ENCODE measurements at places on chromosomes 13 and 19.

- DNase-seq, result no peak
Observed at GRCh38 chr19:10987571-10988297, 26.9 kb downstream of the SMARCA4 start.

DNA sequence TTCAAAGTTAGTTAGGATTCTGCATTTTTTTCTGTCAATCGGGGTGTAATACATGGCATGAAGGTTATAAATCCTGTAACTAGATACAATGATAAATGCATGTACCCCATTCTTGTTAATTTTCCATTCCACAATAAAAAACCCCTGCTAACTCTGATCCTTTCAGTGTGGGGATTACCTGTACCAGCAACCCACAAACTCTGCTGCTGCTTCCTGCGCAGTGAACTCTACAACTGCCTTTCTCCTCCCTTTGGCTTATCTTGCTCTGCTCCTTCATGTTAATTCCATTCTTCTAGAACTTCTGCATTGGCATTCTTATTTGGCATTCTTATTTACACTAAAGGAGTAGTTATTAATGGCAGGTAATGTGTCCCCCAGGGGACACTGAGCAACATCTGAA is 273.1 kb downstream of the KLF12 start:
- no peak for DNase-seq

DNA sequence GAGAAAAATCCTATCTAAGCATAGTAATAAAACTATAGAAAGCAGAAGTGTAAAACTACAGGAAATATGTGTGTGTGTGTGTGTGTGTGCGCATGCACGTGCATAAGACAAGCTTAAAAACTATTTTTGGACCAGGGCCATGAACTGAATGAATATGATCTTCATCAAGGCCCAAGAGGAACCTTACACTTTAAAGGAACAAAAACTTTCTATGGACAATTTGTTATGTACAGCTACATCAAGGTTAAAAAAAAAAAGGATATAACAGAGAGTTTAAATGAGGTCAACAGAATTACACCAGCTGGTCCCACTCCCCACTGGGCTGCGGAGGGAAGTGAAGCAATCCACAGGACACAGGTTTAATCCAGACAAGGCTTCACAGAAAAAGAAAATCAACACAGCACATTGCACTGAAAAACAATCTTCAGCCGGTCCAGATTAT is 151.1 kb downstream of the LHFPL6 start:
- no peak for DNase-seq

DNA sequence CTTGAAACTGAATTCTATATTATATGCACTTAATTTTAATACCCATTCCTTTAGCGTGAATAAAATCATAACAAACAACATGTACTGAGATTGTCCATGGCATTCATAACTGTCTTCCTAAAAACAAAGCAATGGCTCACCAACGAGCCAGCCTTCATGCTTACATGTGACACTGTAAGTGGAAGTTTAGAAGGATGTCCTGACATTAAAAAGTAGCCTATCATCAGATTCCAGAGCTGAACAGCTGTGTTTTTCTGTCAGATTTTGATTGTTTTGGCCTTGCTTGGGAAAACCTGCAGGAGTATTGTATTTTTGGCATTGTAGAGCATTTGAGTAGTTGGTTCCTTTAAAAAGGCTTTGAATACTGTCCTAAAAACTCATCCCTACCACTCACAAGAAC is 21.3 kb downstream of the ANKRD10 start:
- DNase-seq, result no peak

DNA sequence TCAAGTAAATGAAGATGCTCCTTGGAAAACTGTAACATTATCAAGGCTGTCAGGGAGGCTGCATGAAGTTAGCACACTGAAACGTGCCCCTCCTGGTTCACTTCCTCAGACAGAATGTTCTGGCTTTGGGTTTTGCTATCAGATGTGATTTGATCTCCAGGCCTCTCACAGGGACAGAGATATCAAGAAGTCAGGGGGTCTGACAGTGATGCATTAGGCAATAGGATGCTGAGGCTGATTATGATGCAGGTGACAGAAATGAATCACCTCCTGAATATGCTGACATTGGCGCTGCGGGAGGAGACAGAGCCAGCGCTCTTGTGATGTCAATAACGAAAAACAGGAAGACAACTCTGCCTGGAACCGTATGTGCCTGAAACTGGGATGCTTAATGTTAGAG is 278.5 kb downstream of the DCT start:
- DNase-seq, result no peak

- no peak for DNase-seq
Observed at GRCh38 chr19:4264812-4265211, 14.3 kb upstream of the SHD start.

- DNase-seq, result no peak
Observed at GRCh38 chr13:21694831-21695230, 24.0 kb downstream of the FGF9 start.

- no peak for DNase-seq
Observed at GRCh38 chr13:35764326-35765015, 288.0 kb upstream of the MAB21L1 start.

DNA sequence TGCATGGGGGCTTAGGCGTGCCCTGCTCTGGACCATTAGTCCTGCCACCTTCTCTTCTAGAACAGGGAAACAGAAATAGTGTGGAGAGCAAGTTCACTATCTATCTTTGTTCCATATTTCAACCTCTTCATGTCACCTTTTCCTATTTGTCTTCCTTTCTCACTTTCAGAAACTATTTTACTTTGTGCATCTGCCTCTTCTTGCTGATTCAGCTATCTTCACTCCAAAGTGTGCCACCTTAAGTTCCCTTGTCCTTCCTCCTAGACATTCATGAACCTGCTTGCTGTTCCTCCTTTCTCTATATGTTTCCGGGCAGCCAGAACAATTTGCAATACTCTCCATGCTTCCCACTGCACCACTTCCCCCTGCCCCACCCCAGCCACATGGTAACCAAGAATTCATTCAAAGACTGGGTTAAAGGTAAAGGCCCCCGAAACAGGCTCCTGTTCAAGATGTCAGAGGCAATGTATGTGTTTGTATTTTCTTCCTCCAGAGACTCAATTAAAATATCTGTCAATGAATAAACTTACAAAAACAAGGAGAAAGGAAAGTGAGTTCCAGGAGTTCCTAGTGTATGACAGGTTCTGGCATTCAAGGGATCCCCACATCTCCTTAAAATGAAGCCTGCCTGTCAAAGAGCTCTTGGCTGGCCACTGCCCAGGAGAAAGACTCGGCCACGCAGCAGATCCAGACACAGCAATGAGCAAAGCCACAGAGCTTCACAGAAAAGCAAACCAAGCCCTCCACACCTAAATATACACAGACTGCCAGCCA is 268.1 kb downstream of the DNAJC15 start:
- DNase-seq, result no peak

DNA sequence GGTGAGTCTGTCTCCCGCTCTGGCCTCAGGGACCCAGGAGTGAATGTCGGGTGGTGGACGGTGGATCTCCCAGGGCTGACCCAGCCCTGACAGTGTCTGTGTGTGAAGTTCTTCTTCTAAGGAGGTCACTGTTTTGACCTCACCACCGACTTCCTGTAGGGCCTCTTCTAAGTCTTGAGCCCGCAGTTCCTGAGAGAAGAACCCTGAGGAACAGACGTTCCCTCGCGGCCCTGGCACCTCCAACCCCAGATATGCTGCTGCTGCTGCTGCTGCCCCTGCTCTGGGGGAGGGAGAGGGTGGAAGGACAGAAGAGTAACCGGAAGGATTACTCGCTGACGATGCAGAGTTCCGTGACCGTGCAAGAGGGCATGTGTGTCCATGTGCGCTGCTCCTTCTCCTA is at the start of gene SIGLEC7:
SIGLEC7 (plus strand) TSS at position 183 of the 400 bp plus-strand sequence; CDS start at position 252, 69 bp downstream.
- DNase-seq, result no peak

DNA sequence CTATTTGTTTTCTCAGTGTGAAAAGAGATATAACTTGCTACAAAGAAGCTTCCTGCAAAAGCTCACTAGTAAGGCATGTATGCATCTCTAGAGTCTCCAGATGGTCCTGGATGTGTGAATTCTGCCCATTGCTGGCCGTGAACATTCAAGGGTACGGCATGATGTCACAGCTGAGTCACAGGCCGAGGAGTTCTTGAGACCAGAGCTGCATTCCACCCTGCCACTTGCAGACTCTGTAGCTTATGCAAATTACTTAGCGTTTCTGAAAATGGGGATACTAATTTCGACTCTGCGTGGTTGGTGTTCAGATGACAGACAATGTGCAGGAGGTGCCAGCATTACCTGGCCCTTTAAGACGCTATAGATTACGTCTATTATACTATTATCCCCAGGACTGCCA is 470.7 kb downstream of the ZNF536 start:
- DNase-seq, result no peak

GRCh38 chr13:26735677-26736076 is 24.9 kb downstream of the GPR12 start:
- DNase-seq, result no peak

GRCh38 chr19:18684642-18684993 is 1.1 kb downstream of the CRTC1 start:
- no peak for DNase-seq

- no peak for DNase-seq
Observed at GRCh38 chr19:43489310-43489709, 15.2 kb downstream of the PHLDB3 start.

GRCh38 chr13:95677564-95678266 is 776 bp downstream of the DNAJC3 start:
- no peak for DNase-seq

DNA sequence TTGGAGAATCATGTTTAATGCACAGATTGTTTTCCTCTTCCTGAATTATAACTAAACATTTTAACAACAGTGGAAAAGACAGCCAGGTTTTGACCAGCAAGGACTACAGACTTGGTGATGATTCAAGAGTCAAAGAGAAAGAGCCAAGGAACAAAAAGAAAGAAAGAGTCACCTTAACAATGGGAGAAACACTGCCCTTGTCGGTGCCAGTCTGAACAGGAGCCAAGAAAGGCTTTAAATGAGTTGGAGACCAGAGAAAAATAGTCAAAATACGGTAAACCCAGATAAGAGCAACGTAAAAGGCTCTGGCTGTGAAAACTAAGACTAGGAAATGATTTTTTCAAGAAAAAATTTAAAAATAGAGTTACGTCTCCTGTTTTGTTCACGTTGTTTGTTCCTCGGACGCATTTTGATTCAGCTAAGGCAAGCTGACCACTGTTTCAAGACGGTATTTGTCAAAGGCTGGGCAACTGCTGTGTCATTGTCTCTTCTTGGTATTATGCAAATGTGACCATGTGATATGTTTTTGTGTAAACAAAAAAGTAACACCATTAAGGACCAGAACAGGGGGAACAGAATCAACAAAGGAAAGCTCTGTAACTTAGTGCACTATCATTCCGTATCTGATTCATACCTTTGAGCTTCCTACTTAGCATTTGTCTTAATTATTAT is 634.5 kb downstream of the LIG4 start:
- DNase-seq, result no peak

GRCh38 chr19:35039881-35040825 is 1.4 kb upstream of the HPN start:
- DNase-seq, result no peak

DNA sequence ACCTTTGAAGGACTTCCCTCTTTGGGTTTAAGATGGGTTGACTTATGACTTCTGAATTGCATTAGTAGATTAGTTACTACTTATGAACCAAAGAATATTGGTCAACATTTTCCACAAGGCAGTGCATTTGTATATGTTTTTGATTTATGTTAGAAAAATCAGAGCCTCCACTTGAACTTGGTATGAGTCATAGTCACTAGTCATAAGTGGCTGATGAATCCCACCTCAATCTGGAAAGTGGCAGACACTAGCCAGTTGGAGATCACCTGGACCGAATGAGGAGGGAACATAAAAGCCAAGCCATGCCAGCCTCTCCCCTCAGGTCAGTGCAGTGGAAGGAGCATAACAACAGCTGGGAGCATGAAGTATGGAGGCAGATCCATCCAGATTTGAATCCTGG is 39.3 kb upstream of the SPART start:
- no peak for DNase-seq

DNA sequence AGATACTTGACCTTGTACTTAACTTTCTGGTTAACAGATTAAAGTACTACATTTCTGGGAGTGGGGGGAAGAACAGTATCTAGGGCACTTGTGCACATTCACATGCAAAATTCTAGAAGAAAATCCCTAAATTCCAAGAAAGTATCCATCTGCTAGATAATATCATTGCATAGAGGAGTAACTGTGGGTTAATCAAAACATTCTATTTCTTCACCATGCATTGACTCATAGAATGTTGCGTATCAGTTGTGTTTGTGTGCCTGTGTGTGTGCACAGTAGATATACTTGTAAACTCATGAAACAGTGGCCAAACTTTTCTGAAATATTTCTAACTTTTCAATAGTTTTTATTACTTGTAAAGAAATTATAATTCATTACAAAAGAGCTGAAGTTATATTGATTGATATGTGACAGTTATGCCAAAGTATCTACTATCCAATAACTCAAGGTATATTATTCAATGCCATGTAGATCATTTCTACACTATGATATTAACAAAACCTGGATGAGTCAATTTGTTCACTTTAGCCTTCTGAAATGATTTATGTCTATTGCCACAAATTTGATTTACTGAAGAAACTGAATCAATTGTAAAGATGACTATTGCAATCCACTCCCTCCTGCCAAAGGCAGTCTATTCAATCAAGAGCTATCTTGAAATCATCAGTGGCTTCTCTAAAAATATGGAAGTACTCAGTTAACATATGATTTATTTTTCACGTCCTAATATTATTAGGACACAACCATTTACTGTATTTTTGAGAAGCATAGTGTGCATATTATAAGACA is 756.7 kb upstream of the ARGLU1 start:
- DNase-seq, result no peak

DNA sequence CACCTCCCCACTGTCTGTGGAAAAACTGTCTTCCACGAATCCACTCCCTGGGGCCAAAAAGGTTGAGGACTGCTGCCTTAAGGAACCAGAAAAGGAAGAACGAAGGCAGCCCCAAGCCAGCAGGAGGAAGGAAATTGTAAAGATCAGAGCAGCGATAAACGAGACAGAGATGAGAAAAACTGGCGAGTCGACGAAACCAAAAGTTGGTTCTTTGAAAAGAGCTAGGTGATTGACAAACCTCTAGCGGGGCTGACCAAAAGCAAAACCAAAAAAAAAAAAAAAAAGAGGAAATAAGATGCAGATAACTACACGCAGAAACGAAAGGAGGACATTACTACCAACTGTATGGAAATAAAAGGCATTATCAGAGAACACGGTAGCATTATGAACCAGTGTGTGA is 76.9 kb downstream of the GADD45B start:
- peak; percentile 9 for DNase-seq

- no peak for DNase-seq
Observed at GRCh38 chr19:12723381-12723640, 421 bp downstream of the TNPO2 start.
